ENCODE measurements at places on chromosomes 11 and 22. TPM values are rescaled to one million over a fixed set of nuclear protein-coding genes. Genes with fewer than 3 reads are reported as not detected.

Gene ZBTB16
- total RNA-seq = 11.6 TPM

GRCh38 chr22:29156507-29156906, 49.2 kb upstream of the EMID1 start:
- DNase-seq = no peak

DNA sequence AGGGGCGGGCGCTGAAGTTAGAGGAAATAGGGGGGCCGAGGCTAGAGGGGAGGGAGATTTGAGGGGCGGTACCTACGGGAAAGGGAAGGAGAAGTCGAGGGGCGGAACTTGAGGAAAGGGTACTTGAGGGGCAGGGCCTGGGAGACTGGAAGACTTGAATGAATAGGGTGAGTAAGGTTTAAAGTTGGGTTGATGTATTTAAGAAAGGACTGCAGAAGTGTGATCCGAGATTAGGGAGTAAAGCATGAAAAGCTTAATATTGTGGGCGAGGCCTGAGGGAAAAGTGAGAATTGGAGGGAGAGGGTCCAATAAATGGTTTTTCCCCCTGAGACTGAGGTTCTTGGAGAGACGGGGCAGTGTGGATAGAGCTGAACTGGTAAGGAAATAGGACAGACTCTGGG, 723 bp downstream of the HSCB start:
- no peak for DNase-seq

- DNase-seq = no peak
Observed at GRCh38 chr11:120208001-120208441, 2.8 kb upstream of the OAF start.

Gene SLCO2B1
- total RNA-seq = 3.6 TPM

DNA sequence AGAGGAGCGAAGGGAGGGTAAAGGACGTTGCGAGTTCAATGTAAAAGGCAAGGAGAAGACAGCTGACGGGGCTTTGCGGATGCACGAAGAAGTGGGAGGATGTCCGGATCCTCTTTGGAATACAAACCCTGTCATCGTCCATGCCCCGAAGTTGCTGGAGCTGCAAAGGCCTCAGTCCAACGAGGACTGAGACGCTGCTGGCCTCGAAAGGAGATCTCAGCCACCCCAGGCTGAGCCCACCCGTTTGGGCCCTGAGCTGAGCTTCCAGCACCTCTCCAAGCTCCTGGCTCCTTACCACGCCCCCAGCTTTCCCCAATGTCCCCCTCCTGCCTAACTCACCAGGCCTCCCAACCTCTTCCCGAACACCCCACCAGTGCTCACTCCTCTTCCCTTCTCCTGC, 46.1 kb upstream of the PHF21B start:
- no peak for DNase-seq

GRCh38 chr11:11977206-11977938, 31.1 kb downstream of the DKK3 start:
- DNase-seq = no peak

GRCh38 chr11:108732395-108732794, 67.5 kb downstream of the DDX10 start:
- no peak for DNase-seq

DNA sequence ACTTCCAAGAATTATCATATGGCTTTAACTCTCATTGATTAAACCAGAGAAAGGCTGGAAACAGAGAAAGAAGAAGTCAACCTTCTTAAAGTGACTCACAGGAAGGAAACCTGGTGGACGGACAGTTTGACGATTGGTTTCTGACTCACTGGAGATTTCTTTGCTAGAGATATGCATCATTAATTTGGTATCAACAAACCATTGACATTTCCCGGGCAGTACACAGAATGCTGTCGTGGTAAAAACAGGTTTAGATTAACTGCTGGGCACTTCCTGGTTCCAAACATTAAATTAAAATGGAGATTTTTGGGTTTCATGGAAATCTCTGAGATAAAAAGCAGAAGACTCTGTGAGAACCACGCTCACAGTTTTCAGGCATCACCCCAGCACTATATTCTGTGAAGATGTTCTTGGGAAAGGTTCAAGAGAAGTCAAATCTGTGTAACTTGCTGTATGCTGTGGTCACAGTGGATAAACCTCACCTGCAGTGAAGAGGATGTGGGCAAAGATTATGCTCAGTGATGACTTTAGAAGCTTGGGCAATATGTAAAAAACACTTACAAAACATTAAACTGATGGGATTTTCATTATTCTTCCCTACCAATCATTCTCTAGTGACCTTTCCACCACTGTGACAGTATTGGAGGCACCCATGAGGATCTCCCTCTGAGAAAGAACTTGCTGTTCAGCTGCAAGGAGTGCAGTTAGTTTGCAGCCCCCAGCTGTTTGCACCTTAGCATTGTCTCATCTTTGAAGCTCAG, 61.1 kb upstream of the CD44 start:
- no peak for DNase-seq

Gene TRIM49D1
- not detected for total RNA-seq

- no peak for DNase-seq
Observed at GRCh38 chr22:47850644-47851151, 1088.2 kb downstream of the TBC1D22A start.

DNA sequence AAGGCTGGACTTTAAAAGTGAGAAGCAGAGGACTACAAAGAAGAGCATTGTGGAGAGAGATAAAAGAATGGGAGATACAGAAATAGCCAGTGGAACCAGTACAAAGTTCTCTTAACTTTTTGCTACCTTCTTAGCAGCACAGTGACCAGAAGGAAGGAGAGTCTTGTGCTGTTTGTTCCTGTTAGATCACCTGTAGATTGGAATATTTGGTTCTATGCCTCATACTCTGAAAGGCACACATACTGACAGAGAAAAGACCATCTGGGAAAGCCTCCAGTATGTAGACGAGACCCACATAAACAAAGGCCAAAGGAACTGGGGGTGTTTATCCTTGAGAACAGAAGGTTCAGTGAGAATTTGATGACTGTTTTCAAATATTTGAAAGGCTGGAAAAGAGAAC, 18.7 kb downstream of the RNF141 start:
- DNase-seq = no peak

GRCh38 chr11:76646882-76647534, 23.5 kb downstream of the LRRC32 start:
- DNase-seq = no peak

GRCh38 chr11:71334191-71334590, 81.8 kb upstream of the SHANK2 start:
- DNase-seq = no peak

- no peak for DNase-seq
Observed at GRCh38 chr11:22559416-22559815, 66.2 kb downstream of the FANCF start.

Gene EXPH5
- total RNA-seq = 24.9 TPM

- no peak for DNase-seq
Observed at GRCh38 chr22:31604137-31604705, 57.8 kb downstream of the PISD start.

Gene RIMBP3C
- total RNA-seq = not detected

Gene TEAD1
- total RNA-seq = 41.2 TPM

- DNase-seq = no peak
Observed at GRCh38 chr11:92266806-92267205, 42.2 kb downstream of the FAT3 start.

GRCh38 chr22:40654522-40655167, 18.1 kb upstream of the MRTFA start:
- DNase-seq = no peak

DNA sequence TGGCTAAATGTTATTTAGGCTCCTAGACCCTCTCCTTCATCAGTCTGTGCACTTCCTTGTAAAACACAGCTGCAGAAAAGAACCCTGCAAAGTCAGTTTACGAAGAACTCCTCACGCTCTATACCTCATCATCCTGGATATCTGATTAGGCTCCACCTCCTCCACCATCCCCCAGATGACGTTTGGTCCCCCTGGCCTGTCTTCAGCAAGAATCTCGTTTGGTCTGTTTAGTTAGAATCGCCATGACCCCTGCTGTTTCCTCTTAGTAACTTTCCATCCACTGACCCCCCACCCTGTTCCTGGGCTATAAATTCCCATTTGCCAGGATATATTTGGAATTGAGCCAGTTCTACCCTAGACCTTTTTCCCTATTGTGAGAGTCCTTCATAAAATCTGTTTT, 214.1 kb downstream of the OPCML start:
- no peak for DNase-seq

DNA sequence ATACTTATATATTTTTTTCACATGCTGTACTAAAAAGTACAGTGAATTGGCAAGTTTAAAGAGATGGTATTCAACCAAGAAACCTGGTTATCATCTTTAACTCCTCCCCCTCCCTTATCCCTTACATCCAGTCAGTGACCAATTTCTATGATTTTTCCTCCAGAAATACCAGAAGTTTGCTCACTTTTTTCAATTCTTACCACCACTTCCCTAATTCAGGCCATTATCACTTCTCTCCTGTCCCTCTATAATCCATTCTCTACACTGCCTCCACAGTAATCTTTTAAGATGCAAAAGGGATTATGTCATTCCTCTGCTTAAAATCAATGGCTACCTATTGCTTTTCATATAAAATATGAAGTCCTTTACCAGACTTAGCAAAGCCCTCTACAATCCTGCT, 62.8 kb downstream of the CEP57 start:
- no peak for DNase-seq

Gene OR10D3
- not detected for total RNA-seq

GRCh38 chr11:119107538-119108145, 498 bp downstream of the C2CD2L start:
- no peak for DNase-seq

Gene PTPRCAP
- 5.9 TPM for total RNA-seq

DNA sequence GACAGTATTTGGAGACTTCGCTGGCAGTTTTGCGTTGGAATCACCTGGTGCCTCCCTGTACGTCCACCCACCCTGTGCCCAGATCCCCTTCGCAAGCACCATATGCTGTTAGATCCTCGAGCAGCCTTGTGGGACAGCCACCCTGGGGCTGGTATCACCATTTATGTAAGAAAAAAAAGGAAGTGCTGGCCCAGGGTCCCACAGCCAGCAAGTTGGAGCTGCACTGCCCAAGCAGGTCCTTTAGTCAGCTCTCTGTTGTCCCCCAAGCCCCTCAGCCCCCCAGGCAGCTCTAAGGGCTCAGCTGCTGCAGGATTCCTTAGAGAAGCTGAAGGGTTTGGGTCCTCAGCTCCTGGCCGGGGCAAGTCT, 80.3 kb downstream of the FBLN1 start:
- DNase-seq = no peak

Gene F2
- total RNA-seq = 0.19 TPM

- no peak for DNase-seq
Observed at GRCh38 chr22:39452740-39453040, 4.1 kb upstream of the MGAT3 start.

GRCh38 chr11:20002312-20003216, 157.7 kb downstream of the DBX1 start:
- no peak for DNase-seq

DNA sequence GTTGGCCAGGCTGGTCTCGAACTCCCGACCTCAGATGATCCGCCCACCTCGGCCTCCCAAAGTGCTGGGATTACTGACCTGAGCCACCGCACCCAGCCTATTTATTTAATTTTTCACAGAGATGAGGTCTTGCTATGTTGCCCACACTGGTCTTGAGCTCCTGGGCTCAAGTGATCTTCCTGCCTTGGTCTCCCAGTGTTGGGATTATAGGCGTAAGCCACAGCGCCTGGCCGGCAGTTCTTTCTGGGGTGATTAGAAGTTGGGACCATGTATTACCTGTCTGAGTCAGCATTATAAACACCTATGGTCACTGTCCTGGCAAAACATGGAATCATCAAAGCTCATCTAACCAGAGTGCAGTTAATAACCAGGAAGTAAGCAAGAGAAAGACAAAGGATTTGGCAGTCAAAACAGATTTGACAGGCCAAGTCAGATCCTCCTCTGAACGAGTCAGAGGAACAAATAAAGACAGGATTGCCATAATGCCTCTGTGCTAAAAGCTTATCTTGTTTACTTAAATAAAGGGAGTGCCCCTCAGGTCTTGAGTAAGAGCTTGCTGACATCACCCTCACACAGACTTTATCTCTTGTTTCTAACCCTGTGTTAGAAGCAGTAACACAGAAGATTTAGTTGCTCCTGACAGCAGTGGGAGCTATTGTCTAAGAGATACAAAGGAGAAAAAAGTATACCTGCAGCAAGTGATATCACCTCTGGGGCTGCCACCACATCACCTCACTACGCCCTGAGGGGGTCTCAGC, 3.7 kb downstream of the SERPIND1 start:
- no peak for DNase-seq

DNA sequence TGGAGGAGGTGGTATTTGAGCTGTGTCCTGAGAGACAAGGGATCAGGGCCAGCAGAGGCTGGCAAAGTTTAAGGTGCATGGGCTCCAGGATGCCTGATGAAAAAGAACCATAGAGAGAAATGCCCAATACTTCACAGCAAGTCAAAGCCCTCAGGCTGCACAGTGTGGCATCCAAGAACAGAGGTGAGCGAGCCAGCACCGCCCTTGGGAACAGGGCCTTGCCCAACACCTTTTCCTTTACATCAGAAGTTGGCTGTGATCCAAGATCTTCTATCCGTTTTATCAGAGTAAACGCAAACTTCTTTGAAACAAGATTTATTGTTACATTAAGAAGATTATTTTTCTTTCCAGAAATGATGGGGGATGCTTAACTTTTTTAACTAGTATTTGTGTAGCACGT, 1.4 kb downstream of the B3GNT6 start:
- DNase-seq = no peak

DNA sequence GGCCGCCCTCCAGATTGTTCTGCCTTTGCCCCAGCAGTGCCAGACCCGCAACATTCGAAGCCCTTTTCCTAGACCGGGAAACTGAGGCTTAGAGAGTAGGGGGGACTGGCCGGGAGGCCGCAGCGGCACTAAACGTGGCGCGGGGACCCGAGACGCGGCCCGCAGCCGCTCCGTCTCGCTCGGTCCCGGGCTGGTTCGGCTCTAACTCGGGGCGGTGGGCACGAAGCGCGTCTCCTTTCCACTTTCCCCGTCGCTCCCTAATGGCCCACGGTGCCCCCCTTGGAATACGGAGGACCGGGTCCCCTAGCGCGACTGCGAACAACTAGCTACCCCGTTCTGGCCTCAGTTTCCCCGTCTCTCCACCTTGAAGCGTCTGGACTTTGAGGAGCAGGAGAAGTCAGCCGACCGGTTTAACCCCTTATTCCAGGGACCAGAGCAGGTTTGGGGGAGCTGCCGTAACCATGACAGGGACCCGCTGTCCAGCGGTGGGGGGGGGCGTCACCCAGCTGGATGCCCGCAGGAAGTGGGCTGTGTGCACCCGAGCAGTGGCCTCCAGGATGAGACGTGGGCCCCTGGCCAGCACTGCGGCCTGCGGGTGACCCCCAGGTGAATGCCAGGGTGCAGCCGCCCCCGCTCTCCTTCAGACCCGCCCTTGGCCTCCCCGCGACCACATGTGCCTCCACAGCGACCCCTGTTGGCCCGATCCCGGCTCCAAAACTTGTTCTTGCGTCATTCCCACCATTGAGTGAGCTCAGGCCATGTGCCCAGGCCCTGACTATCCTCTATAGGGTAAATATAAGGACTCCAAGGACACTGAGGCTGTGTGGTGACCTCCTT, 1.1 kb downstream of the CDC42EP1 start:
- DNase-seq = peak; percentile 35

Gene ANO1
- total RNA-seq = 17.5 TPM

GRCh38 chr22:28064920-28065319, 145.9 kb upstream of the PITPNB start:
- no peak for DNase-seq

- no peak for DNase-seq
Observed at GRCh38 chr11:27315836-27316235, 47.2 kb downstream of the CCDC34 start.
